ENCODE measurements at places on chromosomes 4 and X. TPM values are rescaled to one million over a fixed set of nuclear protein-coding genes. Genes with fewer than 3 reads are reported as not detected.

SH3TC1 gene
- 55.2 TPM for total RNA-seq

TREX2 gene
- 3.4 TPM for total RNA-seq

STK32B gene
- 1.9 TPM for total RNA-seq

ZNF732 gene
- total RNA-seq, result 1.3 TPM

CT47B1 gene
- total RNA-seq, result not detected

VMA21 gene
- 48.7 TPM for total RNA-seq

TMEM144 gene
- 5.3 TPM for total RNA-seq

DMD gene
- total RNA-seq, result 3.4 TPM

BMX gene
- total RNA-seq, result 0.64 TPM

MEPE gene
- not detected for total RNA-seq

XKRX gene
- total RNA-seq, result 0.24 TPM

SORBS2 gene
- 3.1 TPM for total RNA-seq

WAS gene
- total RNA-seq, result not detected

FDCSP gene
- not detected for total RNA-seq

F8A2 gene
- total RNA-seq, result 0.96 TPM

COL25A1 gene
- 0.24 TPM for total RNA-seq

GPR50 gene
- total RNA-seq, result not detected

GPRASP2 gene
- 8.0 TPM for total RNA-seq

PACRGL gene
- 20.7 TPM for total RNA-seq

BMPR1B gene
- total RNA-seq, result 15.3 TPM

CSAG2 gene
- total RNA-seq, result not detected

PCDH10 gene
- total RNA-seq, result under 0.01 TPM

EMCN gene
- total RNA-seq, result not detected

CPXCR1 gene
- total RNA-seq, result not detected
